ENCODE measurements at places on chromosomes 7 and 10.

- DNase-seq: no peak
Measured at GRCh38 chr7:43363035-43363791, 219.7 kb upstream of the STK17A start.

DNA sequence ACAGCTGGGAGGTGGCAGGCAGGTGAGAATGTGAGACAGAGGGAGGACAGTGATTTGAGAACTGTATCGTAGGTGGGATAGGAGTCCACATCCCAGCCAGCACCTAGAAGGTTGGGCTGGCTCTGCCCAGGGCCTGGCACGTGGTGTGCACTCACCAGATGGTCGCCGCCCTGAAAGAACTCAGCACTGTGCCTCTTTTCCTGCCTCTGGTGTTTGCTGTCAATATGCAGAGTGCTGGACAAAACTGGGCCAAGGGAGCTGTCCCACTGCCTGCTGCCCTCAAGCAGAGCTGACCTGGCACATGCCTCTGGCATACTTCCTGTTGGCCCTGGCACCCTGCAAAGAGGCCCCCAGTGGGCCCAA lies 36.8 kb downstream of the CHST3 start:
- DNase-seq: no peak

DNA sequence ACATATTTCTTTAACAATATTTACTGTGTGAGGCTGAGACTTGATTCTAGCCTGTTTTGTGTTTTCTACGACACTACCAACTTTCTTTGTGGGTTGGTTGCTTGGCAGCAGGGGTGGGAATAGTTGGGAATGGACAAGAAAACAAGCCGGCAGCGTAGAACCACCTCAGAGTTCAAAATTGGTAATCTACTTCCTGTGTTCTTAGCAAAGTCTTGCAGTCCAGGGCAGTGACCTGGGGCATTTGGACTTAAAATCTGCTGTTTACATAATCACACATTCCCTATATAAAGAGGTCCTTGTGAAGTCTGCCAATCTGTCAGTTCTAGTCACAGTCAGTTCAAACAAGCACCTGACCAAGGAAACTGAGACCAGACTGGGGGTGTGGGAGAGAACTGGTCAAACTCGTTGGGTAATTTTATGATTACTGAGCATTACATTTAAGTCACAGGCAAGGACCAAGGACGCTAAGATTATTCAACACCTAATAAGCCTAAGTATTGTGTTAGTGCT lies 167.9 kb downstream of the CPEB3 start:
- DNase-seq: no peak

GRCh38 chr7:108132551-108133265 lies 2.5 kb upstream of the LAMB4 start:
- DNase-seq: no peak

DNA sequence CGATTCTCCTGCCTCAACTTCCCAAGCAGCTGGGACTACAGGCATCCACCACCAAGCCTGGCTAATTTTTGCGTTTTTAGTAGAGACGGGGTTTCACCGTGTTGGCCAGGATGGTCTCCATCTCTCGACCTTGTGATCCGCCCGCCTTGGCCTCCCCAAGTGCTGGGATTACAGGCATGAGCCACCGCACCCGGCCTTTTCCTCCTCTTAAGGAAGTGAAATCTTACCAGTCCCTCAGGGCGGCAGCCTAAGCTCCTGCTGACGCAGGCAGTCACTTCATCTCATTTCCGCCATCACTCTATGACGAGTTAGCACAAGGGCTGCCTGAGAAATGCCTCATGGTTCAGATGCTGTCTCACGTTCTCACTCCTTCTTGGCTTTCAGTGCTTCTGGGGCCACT lies 246.0 kb upstream of the SHH start:
- no peak for DNase-seq

DNA sequence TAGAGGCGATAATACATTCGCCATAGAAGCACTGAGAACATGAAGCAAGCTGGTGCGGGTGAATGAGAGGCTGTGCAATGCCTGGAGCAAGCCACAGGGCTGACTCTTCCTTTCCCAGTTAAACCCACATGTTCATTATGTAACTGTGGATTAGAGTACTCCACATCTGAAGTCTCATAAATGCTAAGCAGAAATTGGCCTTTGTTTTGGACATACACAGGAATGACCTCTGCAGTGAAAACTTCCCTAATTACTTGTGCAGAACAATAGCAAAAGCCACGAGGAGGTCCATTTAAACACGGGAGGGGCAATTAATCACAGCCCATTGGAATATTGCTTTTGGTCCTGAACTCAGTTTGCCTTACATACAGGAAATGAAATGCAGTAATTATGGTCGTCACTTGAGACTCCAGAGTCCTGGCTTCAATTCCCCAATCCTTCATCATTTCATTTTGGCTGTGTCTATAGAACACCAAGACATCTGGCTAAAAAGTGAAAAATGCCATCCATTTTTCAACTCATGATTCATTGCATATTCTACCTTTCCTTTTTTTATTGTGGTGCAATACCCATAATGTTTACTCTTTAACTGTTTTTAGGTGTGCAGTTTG lies 78.7 kb upstream of the CXCL12 start:
- DNase-seq: no peak

DNA sequence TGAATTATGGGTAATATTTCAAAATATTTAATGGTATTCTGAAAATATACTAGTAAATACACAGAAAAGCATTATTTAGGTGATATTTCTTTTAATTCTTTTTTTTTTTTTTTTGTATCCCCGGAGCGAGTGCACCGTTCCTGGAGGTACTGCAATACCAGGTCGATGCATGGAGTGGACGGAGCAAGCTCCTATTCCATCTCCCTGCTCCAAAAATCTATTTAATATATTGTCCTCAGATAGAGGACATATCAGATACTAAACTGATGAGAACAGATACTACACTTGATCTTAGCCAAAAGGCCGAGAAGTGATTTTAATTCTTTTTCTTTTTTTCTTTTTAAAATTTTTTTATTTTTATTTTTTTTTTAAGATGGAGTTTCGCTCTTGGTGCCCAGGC lies 10.8 kb downstream of the BTRC start:
- no peak for DNase-seq

DNA sequence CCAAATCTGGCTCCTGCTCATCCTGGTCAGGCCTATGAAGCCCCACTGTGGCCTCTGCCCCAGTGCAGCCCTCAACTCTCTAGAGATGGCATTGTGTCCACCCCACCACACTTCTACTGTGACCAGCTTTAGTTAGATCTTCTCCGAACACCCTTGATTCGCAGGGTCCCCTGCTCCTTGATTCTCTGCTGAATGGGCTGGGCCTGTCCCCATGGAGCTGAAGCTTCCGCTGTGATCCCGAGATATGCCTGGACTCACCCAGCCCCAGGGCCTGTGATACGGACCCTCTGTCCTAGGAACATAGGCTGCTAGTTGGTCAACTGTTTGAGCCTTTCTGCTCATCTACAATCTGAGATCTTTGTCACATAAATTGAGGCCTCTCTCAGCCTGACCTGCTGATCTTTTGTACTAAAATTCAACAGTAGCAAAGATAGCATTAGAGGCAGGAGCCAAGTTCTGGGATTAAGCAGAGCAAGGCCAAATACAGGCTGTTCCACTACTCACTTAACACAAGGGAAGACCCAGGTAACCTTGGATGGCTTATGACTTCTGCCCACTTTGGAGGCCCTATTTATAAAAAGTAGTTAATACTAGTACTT lies 6.5 kb upstream of the PPIF start:
- DNase-seq: no peak

DNA sequence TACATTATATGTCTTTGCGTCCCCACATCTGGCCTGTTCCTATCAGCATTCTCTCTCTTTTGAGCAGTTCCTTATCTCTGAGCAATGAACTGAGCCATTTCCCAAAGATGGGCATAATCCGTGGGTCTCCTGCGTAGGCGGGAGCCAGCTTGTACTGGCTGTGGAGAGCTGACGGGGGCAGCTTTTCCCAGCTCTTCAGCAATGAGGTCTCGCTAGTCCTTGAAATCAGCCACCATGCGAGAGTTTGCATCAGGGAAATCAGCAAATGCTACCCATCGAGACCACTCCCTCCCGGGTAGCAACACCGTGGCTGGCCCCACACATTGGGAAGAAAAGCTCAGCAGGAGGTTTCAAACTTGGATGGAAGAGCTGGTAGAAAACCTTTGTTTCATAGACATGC lies 51.9 kb upstream of the FAM180A start:
- no peak for DNase-seq

GRCh38 chr10:122376364-122376961 lies 2.0 kb downstream of the PLEKHA1 start:
- no peak for DNase-seq

DNA sequence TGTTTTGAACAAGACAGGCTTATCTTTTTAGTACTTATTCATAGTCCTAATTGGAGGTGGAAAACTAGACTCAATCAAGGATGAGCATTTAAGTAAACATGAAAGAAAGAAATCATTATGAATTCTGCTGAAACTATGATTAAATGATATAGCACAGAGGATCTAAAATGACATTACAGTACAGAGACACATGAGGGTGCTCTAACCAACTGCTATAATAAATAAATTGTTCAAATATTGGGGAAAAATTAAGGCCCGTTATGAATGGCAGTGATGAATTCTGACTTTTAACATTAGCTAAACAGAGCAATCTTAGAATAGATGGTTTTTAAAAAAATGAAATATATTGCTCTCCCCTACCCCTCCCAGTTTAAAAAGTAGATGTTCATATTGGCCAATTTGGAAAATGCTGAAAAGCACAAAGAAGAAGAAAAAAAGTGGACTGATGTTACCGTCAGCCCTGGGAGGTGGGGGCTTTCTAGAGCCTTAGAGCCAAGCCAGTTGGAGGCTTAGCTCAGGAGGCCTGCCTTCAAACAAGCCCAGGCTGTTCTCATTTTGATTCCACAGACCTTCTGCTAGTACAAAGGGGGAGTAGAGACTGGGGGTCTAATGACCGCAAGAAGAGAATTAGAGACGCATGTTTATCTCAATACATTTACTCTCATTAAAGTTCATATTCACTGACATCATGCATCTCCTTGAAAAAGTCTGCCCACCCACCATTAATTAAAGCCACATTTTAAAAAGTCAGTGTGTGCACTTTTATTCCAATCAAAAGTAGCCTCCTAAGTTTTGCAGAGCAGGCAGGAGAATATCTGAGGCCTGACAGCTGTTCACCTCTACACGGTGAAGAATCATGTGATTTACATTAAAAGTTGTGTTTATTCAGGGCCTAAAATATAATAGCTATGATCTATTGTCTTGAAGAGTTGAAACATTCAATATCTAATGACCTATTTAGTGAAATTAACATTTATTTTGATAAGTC lies 10.0 kb downstream of the WNT2 start:
- DNase-seq: no peak

DNA sequence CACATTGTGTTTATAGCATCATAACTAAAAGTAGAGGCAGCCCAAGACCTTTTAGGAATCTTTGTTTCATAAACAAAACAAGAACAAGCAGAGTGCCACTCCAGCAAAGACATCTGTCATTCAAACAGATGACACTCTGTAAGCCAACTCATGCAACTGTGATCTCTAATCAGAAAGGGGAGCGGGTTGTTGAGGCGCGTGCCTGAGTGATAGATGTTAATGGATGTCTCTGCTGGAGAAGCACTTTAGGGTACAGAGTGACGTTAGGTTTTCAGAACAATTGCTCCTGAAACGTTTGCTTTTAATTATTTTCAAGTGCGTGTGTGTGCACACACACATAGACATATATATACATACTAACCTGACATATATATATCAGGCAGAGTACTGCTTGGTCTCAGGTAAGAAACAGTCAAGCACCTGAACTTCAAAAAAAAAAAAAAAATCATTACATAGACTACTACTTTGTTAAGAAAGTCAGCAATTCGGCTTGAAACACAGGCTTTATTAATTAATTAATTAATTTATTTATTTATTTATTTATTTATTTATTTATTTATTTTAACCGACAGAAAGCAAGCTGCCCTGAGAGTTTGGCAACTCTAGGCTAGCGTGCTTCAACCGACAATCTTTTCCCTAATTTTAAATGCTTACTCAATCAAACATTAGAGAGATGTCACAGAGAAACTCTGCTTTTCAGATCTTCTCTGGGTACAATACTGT lies 109.1 kb downstream of the POU6F2 start:
- DNase-seq: no peak

DNA sequence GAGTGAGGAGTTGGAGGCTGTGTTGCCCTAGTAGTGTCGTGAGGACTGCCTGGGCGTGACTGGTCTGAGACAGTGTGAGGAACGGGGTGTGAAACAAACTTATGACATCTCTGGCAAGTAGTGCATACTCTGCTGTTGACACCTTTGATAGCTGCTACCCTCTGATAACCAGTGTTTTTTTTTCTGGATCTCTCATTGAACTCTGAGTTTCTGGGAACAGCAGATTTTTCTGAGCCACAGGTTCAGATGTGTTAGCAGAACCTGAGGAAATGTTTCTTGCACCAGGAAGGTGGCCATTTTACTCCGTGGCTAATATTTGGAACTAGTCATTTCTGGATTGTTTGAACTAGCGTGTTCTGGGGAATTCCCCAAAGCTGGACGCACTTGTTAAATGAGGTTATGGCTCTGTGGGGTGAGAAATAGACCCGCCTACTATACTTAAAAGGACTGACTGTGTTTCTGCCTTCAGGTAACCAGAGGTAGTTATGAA lies 52.9 kb downstream of the AUTS2 start:
- no peak for DNase-seq

DNA sequence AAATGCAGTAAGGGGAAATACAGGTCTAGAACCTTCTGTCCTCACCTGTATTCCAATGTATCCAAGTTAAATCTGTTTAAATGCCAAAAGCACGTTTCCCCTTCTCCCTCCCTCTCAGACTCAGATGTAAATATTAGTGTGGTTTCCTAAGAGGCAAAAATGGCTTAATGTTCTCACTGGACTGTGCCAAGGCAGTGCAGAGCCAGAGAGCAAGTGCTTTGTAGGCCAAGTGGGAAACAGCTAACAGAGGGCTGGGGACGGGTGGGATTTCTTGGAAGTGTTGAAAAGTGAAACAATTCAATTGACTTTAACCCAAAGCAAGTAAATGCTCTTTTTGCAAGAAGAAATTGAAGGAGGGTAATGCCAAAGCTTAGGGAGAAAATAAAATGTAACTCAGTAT lies 103.1 kb downstream of the GSAP start:
- DNase-seq: no peak

DNA sequence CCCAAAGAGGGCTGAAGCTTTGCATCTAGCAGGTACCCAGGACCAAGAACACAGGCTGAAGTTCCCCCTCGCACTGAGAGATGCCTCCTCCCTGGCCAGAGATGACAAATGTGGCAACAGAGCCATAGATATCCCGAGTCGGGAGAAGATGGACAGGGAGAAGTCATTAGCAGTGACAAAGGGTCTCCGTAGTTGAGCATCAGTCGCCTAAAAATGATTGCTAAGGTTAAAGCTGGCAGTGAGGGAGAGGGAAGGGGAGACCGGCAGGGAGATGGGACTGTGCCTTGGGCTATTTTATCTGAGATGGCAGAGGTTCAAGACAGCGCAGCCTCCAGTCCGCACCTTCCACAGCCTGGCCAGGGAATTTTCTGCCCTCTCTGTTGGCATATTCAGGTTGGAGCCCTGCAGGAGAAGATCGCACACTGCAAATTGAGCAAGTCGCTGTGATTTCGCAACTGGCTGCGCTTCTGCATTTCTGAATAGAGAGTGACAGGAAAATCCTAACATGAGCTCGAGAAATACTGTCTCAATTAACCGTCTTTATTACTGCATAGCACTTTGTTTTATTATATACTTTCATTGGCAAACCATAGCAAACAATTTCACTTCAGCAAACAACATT lies 238.9 kb upstream of the GPR26 start:
- DNase-seq: no peak

Measured in activated T-helper 1 cell treated with Interleukin-2 at 50 U/mL for 16 hours (primary cell).